ENCODE measurements at places on chromosomes 4 and X.

DNA sequence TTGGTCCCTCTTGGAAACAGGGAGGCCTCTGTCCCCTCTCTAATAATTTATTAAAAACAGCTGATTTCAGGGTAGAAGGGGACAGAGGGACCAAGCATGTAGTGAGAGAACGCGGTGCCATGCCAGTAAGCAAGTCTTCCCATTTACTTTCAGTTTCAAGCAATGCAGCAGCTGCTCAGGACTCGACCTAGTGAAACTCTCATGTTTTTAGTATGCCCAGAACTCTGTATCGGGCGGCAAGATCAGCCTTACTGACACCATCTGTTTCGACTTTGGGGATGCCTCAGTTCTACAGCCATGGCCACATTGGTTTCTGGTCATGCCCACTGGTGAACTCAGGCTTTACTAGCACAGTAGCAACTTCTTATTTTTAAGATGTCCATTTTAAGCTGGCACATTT lies 40.6 kb downstream of the ZNF81 start:
- DNase-seq = no peak

DNA sequence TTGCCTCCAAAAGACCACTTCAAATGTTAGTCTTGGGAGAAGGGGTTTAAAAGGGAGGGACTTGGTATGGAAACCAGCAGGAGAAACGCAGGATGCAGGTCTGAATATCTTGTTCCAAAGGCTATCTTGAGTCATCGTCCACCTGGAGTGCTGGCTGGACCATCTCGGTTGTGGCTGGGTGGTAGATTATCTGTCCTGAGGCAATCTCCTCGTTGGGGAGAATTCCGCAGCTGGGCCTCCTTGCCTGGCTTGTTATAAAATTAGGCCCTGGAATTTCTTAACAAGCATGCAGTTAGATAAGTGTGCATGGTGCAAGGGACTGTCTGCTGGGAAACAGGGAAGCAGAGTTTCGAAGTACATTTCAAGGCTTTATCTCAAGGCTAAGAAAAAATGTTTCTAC lies 2045.7 kb upstream of the TENM3 start:
- no peak for DNase-seq

GRCh38 chr4:13546142-13546940 lies 2.0 kb upstream of the NKX3-2 start:
- DNase-seq = no peak

GRCh38 chrX:49277535-49277830 lies 7.9 kb downstream of the PPP1R3F start:
- no peak for DNase-seq

GRCh38 chr4:56607926-56608325 lies 73.2 kb downstream of the HOPX start:
- no peak for DNase-seq

DNA sequence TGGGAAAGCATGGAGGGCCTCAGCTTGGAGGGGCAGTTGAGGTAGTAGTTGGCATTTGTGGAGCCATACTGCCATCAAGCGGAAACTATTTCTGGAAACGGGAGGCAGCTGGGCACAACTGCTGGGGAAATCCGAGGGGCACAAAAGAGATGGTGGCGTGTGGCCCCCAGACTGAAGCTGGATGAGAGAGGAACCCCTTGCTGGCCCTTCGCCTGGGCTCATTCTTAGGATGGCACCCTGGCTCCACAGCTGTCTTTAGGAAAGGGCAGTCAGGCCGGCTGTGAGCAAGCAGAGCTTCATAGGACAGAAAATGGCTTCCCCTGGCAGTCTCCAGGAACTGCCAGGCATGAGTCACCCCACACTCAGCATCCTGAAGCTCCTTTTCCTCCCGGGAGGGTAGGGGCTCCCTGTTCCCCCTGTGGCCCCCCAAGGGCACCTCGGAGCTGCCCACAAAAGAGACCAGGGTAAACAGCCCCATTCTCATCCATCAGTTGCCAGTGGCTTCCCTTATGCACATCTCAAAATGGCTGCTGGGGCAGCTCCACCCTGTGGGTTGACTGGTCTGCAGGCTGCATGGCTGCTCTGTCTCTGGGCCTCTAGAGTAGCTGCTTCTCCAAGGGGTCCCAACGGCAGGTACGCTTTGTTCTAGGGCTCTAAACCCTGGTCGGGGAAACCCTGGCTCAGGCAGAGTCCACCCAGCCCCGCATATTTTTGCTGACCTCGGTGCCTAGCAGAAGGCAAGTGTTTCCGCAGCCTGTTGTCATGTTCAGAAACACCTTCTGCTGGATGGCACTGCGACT lies 64.7 kb downstream of the NBDY start:
- DNase-seq = no peak

DNA sequence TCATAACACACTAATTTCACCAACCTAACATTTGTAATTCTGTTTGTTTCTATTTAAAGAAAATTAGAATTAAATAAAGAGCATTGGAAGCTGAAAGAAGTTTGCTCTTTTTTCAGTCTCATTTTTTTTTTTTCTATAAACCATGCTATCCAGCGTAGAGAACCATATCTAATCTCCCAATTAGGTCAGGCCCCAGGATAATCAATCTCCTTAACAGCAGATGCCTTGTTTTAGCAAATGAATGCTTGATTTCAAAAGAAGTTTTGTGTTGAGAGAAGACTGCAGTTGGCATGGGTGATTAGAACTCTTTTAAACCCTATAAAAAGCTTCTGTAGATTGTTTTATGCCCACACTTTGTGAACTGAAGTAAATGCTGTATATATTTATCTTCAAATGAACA lies 15.6 kb upstream of the MAD2L1 start:
- no peak for DNase-seq

DNA sequence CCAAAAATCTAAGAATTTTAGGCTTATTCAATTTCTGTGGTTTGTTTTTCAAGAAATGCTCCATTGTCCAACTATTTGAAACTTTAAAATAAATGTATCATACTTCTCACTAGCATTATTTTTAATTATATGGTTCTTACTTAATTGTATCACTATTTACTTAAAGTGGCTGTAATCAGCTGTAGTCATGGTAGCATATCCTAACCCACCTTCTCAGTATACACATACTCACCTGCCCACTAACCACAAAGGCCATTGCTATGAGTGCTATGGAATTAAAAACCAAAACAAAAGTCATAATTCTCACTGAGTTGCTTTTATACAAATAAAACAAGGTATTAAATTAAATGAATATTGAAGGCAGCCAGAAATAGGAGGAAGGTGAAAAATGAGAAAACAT lies 5.0 kb downstream of the FBXO8 start:
- DNase-seq = no peak

DNA sequence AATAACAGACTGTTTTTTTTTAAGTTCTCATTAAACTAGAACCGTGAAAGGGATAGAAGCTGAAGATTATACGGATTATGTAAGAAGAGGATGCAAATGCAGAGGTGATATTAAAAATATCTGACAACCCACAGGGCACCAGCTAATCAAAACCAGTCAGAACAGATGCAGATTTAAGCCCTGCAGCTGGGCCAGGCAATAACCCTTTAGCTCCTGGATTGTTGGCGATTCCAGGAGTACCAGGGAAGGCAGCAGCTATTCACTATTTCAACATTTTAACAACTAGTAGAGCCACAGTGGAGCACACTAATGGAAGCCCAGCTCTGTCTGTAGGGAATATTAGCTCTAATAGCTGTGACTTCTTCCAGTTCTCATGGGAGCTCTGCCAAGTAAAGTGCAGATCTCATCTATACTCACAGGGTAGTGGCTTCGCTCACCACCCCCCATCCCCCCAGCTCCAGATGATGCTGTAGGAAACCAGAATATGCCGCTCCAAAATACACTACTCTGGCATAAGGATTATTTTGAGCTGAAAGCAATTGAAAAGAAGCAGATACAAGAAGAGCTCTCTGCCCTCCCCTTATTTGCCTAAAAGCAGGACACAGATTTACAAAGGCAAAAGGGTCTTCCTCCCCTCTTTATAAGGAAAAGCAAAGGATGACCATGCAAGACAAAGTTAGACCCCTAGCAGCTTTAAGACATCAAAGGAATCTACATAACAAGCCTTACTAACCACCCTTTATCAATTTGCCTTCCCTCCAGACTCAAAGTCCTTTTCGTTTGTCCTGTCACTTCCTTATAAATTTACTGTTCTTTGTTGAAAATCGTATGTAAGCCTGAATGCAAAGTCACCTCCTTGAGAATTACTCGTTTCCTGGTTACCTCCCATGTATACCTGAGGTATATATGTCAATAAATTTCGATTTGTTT lies 13.7 kb downstream of the SCD5 start:
- no peak for DNase-seq

- DNase-seq = no peak
Observed at GRCh38 chrX:3584415-3584996, 128.9 kb downstream of the PRKX start.

GRCh38 chr4:18847249-18847890 lies 825.8 kb upstream of the LCORL start:
- DNase-seq = no peak

- no peak for DNase-seq
Observed at GRCh38 chr4:88623097-88623496, 30.8 kb downstream of the HERC3 start.

DNA sequence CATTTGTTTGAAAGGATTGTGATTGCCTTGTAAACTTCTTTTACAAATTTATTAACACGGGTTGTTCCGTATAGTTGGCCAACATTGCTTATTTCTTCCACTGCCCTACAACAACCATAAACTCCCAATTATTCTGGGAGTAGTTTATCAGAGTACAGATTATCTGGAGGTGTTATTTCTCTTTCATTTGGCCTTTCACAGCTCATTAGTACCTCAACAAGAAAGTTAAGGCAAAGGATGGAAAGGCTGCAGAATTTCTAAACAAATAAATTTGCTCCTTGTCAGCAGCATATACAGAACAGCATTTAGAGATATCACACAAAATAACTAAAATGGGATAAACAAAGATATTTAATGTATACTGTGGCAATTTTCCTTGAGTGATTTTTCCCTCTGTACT lies 548.8 kb downstream of the DMD start:
- DNase-seq = no peak

DNA sequence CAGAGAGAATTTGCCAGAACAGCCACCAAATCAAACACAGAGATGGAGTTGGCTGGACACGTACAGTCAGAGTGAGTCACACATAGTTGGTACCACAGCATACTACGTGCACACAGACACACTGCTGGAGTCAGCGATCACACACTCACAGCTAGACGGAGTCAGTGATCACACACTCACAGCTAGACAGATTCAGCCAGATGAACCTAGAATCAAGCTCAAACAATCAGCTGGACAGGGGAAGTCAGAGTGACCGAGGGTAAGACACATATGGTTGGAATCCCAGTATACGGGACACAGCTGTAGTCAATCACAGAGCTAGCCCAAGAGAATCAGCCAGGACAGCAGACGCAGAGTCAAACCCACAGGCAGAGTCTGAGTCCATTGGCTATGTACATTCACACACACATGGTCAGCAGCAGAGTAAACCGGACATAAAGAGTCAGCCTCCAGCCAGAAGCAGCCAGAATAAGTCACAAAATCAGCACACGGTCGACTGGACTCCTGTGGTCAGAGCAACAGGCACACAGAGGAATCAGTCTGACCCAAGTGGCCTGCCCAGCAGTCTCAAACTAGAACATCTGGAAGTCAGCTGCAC lies 4.6 kb downstream of the SLC38A5 start:
- no peak for DNase-seq

DNA sequence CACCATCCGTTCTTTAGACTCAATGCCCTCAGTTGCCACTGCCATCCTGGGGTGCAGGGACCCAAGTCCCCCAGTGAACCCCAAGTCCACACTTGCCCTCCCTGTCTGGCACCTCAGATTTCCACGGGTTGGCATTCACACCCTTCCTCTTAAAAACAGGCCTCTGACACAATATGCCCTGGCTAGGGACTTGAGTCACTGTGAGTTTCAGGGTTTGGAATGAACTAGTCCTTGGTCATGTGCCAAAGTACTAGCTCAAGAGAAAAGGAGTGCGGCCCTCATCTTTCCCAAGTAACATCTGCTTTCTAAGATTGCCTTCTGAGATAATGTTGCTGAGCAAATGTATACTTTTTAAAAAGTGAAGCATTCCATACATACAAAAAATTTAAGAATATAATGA lies 134.0 kb downstream of the MID1 start:
- no peak for DNase-seq

GRCh38 chr4:110705440-110705782 lies 82.5 kb upstream of the PITX2 start:
- no peak for DNase-seq

DNA sequence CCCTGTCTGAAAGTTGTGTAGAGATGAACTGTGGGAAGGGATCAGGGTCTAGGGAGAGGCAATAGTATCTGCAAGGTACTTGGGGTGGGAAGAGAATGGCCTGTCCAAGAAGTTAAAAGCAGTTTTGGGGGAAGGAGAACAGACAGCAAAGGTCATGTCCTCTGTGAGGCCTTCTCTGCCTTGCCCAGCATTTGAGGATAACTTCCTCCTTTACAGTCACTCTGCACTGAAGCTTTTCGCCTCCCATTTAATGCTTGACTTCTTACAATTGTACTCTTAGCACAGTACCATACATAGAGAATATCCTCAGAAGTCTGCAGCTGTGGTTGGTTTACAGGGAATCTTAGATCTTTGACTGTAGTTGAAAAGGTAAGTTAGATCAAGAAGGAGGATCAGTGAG lies 121.8 kb upstream of the AP1S2 start:
- no peak for DNase-seq

DNA sequence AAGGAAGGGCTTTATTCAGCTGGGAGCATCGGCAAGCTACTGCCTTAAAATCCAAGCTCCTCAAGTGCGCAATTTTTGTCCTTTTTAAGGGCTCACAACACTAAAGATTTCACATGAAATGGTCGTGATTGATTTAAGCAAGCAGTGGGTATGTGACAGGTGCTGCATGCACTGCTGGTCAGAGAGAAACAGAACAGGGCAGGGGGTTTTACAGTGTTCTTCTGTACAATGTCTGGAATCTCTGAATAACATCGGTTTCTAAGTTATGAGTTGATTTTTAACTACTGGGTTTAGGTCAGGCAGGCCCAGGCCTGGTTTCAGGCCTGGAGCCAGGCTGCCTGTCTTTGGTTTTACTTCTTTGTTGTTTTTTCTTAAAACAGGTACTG lies 6.0 kb downstream of the UGT2B17 start:
- DNase-seq = no peak

- DNase-seq = peak; percentile 98
Observed at GRCh38 chr4:73223258-73223650, 35.3 kb downstream of the ANKRD17 start.

GRCh38 chr4:145740806-145741205 lies 60.9 kb downstream of the C4orf51 start:
- no peak for DNase-seq

DNA sequence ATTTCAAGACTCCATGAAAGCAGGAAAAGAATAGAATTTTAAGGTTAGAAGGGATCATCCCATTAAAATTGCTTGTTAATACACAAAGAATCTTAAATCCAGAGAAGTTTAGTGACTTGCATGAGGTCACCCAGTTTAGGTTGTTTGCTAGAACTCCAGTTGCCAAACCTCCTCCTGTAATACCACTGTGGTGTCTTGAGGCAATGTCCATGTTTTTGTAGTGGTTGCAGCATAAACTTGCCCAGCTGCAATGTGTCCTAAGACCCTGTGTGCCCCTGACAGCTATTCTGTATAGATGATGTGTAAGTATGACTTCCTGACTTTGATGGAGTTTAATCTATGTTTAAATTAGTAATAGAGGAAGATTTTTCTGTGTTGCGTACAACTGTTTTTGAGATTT lies 6.3 kb downstream of the SFRP2 start:
- DNase-seq = no peak
